ENCODE measurements at places on chromosomes 3 and 15.

DNA sequence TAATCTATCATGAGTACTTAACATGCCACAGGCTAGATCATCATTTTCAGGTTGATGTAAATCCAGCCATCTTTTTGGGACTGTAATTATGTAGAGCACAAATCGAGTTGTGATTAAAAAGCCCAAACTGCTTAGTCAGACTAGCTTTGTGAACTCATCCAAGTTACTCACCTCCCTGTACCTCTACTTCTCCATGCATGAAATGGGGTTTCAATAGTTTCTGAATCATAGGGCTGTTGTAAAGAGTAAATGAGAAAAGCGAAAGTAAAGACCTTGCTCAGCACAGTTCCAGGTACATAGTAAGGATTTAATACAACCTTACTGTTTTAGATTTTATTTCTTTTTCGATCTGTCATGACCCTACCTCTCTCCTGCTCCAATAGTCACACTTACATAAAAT is 85.6 kb upstream of the GAP43 start:
- no peak for DNase-seq

DNA sequence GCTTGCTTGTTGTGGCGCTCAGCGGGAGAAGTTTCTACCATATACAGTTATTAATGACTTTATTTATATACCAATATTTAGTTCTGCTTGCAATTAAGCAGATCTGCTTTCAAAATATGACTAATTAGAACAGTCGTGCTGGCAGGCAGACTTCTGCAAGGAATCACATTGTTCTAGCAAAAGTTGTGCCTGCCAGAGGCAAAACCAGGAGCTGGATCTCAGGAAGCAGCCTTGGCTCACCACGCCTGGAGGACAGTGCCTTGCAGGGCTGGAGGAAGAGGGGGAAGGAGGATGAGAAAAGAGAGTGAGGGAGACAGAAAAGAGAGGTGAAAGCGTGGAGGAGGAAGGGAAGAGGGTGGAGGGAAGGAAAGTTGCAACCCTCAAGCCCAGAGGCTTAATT is 160.3 kb downstream of the NUP210 start:
- no peak for DNase-seq

- DNase-seq: no peak
Observed at GRCh38 chr3:126914226-126914625, 68.7 kb upstream of the PLXNA1 start.

GRCh38 chr3:107892955-107893624 is 197.7 kb downstream of the CD47 start:
- DNase-seq: no peak

- no peak for DNase-seq
Observed at GRCh38 chr3:17055374-17056276, 170.9 kb downstream of the PLCL2 start.

- DNase-seq: no peak
Observed at GRCh38 chr15:91186904-91187656, 87.0 kb downstream of the SV2B start.

GRCh38 chr3:37545479-37545878 is 316.2 kb upstream of the CTDSPL start:
- DNase-seq: no peak

DNA sequence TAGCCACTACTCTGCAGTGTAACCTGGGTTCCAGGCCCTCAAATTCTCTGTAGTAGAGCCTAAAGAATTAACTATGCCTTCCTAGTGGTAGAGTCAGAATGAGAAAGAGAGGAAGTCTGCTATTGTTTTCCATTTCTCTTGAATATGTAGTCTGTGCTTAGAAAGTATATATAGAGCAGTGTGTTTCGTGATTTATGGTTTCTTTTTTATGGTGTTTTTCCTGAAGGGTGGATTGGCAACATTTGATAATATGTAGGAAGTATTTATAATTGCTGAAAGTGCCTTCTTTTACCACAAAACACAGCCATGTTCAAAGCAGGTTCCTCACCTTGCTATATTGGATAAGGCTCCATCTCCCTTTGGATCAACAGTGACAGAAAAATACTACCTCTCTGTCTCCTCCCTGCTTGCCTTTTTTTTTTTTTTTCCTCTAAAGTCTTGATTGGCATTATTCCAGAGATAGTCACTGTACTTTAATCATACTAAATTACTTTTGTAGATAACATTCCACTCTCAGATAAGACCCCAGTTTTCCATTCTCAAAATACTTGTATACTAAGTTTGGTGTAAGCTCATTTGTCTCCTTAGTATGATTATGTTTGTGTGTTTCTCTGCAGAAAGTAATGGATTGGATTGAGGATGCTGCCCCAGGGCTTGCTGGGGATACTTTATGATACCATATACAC is 47.8 kb downstream of the IQGAP1 start:
- no peak for DNase-seq

DNA sequence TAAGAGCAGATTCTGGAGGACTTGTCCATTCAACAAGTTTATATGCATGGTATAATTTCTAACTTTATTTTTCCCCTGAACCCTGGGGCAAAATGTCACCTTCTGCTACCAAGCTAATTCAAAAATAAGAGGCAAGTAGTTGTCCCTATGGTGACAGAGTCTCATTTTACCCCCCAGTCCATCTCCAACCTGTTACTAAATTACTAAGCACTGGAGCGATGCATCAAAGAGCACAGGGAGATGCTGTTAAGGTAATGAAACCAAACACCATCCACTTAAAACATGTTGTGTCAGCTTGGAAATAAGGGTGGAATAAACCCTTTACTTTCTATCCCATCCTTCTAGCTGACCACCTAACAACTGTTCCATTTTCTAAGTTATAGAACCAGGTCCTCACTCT is 417.4 kb upstream of the ATP11B start:
- DNase-seq: no peak

- no peak for DNase-seq
Observed at GRCh38 chr3:142962520-142963233, 797 bp downstream of the PAQR9 start.

Measured in femur (tissue), 1 donor.